Stimulated activated CD4-positive, alpha-beta T cell treated with anti-CD3 and anti-CD28 coated beads, Interleukin-12 subunit alpha, Interleukin-12 subunit beta, amount 100 ng/mL, for 48 hours (primary cell): ENCODE measurements at places on chromosomes 3 and 15.

DNA sequence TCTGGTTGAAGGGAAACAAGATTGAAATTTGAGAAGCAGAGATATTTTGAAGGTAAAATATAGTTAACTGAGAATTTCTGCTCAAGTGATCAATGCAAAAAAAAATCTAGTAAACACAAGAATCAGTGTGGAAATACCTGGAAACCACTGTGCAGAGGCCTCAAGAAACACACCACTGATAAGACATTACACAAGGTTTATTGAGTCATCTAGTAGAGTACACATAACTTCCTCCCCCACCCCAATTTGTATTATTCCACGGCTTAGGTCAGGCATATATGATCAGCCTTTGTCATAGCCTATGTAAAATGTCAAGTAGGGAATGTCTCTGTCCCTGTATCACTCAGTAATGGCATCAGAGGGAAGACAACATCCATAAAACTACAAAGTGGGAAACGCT lies 447.8 kb upstream of the BCHE start:
- no peak for DNase-seq

- DNase-seq, result peak; percentile 43
Measured at GRCh38 chr3:197749315-197749600, 425 bp upstream of the FYTTD1 start.

DNA sequence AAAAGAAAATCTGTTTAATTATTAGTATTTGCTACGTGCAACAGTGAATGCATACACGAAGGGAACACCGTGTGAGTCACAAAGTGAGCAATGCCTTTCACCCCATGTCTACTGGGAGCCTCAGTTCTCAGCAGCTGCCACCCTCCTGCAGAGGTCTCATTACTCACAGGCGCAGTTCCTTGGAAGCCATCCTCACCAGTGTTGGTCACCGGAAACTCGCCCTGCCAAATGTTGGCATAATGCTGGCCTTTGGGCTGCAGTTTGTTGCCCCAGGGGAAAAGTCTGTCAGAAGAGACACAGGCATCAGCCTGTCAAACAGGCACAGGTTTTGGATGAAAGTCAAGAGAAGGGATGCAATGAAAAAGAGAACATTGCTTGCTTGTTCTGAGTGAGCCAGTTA lies 50.1 kb downstream of the SUMF1 start:
- peak; percentile 34 for DNase-seq

DNA sequence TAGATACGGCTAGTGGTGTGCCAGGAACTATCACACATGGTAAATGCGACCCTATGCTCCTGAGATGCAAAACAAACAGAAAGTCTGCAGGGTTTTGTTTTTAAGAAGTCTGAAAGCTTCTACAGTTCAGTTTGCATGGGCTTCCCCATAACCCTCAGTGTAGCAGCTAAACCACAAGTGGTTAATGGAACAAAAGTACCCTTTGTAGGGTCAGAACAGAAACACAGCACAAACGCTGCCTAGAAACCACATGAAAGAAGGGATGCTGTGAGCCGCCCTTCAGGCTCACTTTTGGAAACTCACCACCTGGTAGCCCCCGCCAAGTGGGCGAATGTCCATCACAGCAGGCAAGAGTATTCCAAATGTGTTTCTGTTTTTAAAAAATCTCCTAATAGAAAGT lies 46.2 kb downstream of the CTDSPL start:
- no peak for DNase-seq

- DNase-seq, result no peak
Measured at GRCh38 chr3:33883538-33883950, 85.1 kb downstream of the PDCD6IP start.

- DNase-seq, result no peak
Measured at GRCh38 chr3:23590424-23591273, 215.1 kb upstream of the UBE2E1 start.
